Astrocyte (in vitro differentiated cells and primary cell): ENCODE measurements at places on chromosomes 1 and 21.

DNA sequence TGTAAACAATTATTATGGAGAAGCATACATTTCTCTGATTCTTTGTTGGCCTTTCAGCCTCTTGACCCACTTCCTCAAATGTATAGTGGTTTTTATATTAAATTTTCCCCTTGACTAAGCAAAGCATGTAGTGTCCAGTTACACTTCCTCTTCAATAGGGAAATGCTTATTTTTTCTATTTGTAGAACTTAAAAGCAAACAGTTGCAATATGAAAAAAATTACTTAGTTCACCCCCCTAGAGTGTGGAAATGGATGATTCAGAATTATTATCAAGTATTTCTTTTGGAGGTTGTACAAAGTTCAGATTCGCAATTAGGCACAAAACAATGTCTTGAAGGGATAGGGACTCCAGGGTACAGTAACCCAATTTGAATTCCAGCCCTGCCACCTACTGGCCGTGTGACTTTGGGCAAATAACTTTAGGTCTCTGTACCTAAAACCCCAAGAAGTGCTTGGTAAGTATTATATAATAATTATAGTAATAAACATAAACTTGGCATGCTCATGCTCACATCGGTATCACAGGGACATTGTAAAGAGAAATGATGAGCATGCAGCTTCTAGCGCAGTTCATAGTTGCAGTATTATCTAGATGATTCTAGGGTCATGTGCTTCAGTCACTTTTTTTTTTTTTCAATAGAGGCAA, 28.6 kb upstream of the IFNGR2 start:
- no peaks in the 10 kb centered on the region for H3K27me3 ChIP-seq
- H3K4me3 ChIP-seq = no peak overlapping the region
- H3K27ac ChIP-seq = no peak overlapping the region
- no peaks in the 10 kb centered on the region for H3K36me3 ChIP-seq

- peak; percentile 62 for DNase-seq
- no peaks in the 10 kb centered on the region for H3K36me3 ChIP-seq
- no peak overlapping the region for H3K4me3 ChIP-seq
- no peaks in the 10 kb centered on the region for H3K27me3 ChIP-seq
- peaks cover 6% of the 10 kb centered on the region for H3K4me1 ChIP-seq
- peak overlapping the region; percentile 54 for H3K27ac ChIP-seq
Observed at GRCh38 chr1:78370356-78370755, 120.4 kb upstream of the PTGFR start.

DNA sequence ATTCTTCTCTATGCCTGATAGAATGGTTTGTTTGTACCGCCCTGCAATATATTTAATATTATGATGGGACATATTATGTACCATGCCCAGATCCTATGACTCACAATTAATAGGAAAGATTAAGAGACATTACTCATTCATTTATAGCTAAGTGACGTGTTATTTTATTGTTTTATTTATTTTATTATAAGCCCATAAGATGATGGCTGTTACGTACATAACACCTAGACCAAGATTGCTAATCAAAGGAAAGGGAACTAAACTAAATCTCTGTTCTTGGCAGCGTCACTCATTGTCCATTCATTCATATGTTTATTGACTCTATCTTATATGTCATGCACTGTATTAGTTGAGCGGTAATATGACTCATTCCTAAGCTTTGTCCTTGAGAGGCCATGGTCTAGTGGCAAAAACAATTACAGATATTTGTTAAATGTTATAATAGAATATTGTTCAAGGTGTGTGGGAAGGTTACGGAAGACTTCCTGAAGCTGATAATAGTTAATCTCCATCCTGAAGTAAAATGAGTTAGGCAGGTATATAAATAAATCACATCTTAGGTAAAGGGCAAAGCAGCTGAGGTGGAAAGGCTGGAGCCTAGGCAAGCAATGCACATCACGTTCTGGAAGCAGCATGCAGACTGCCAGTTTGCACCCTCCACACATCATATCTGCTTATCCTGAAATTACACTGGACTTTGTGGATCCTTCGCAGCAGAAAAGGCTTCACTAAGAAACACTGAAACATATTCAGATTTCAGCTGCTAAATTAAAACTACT, 16.6 kb upstream of the CD55 start:
- no peak overlapping the region for H3K27ac ChIP-seq
- peaks cover 8% of the 10 kb centered on the region for H3K4me1 ChIP-seq
- H3K27me3 ChIP-seq = no peaks in the 10 kb centered on the region
- no peaks in the 10 kb centered on the region for H3K36me3 ChIP-seq
- H3K4me3 ChIP-seq = no peak overlapping the region

GRCh38 chr1:118271883-118272282, 86.9 kb upstream of the SPAG17 start:
- no peak overlapping the region for H3K4me3 ChIP-seq
- no peak for DNase-seq
- no peaks in the 10 kb centered on the region for H3K4me1 ChIP-seq
- H3K27me3 ChIP-seq = no peaks in the 10 kb centered on the region
- H3K36me3 ChIP-seq = no peaks in the 10 kb centered on the region

DNA sequence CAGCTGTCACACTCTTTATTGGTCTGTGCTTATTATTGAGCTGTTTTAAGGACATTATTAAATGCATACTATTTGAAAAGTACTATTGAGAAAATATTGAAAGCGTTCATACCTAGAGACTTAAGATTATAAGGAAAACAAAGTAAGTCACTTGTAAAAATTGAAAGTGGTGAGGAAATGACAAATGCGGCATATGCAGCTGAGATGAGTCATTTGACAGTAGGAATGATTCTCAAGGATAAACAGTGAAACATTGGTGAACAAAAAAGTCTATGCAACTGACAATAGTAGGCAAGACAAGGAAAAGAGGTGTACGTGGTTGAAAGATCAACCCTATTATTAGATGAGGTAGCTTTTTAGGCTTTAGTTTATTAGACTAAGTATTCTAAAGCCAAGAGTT, 82.6 kb upstream of the MAP10 start:
- no peak overlapping the region for H3K27ac ChIP-seq
- H3K36me3 ChIP-seq = no peaks in the 10 kb centered on the region
- H3K27me3 ChIP-seq = no peaks in the 10 kb centered on the region
- no peak overlapping the region for H3K4me3 ChIP-seq
- DNase-seq = peak; percentile 37

- peak overlapping the region; percentile 9 for H3K27ac ChIP-seq
- H3K4me1 ChIP-seq = peaks cover 45% of the 10 kb centered on the region
- H3K27me3 ChIP-seq = no peaks in the 10 kb centered on the region
- DNase-seq = peak; percentile 84
- no peaks in the 10 kb centered on the region for H3K36me3 ChIP-seq
- H3K4me3 ChIP-seq = no peak overlapping the region
Observed at GRCh38 chr1:67713057-67713846, 28.3 kb downstream of the GADD45A start.

DNA sequence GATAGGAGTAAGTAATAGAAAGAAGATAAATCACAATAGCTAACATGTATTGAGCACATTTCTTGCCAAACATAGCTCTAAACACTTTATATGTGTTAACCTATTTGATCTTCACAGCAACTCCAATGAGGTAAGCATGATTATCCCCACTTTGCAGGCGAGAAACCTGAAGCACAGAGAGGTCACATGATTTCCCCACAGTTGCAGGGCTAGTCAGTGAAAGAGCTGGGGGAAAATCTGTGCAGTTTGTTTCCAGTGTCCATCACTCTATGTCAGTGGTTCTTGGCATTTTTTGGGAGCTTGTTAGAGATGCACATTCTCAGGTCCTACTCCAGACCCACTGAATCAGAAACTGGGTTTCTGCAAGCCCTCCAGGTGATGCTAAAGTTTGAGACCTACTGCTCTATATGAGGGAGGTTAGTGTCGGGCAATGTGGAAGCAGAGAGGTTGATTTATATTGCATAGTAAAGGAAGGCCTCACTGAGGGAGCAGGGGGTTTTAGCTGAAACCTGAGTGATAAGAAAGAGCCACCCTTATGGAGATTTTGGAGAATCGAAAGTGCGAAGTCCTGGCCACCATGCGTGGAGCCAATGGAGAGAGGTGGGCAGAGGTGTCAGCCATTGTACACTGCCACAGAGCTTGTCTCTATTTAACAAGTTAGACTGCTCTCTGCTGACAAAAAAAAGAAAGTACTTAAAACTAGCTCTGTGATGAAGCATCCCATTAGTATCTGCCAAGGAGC, 20.9 kb downstream of the MCOLN3 start:
- no peaks in the 10 kb centered on the region for H3K4me1 ChIP-seq
- no peak overlapping the region for H3K27ac ChIP-seq
- H3K27me3 ChIP-seq = peaks cover 2% of the 10 kb centered on the region
- no peaks in the 10 kb centered on the region for H3K36me3 ChIP-seq

- peaks cover 22% of the 10 kb centered on the region for H3K4me1 ChIP-seq
- H3K36me3 ChIP-seq = no peaks in the 10 kb centered on the region
- H3K4me3 ChIP-seq = no peak overlapping the region
- H3K27ac ChIP-seq = peak overlapping the region; percentile 100
- H3K27me3 ChIP-seq = no peaks in the 10 kb centered on the region
Observed at GRCh38 chr1:116820369-116820768, 66.1 kb downstream of the CD2 start.

- H3K27me3 ChIP-seq = no peaks in the 10 kb centered on the region
- no peaks in the 10 kb centered on the region for H3K36me3 ChIP-seq
- no peak overlapping the region for H3K27ac ChIP-seq
- DNase-seq = no peak
Observed at GRCh38 chr1:226782845-226783601, 43.9 kb upstream of the ITPKB start.

DNA sequence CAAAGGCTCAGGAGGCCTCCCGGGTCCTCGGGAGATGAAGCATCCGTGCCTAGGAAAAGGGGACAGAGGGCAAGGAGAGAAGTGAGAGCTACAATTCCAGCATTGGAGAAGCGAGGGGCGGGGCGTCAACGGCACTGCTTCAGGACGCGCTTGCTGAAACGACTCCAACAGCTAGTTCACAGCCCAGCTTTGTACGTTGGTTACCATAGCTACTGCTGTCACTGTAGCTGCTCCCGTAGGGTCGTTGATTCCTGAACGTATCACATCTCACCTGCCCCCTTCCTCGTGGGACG, 63.1 kb downstream of the TOR1AIP2 start:
- H3K4me3 ChIP-seq = peak overlapping the region; percentile 64
- peaks cover 18% of the 10 kb centered on the region for H3K4me1 ChIP-seq
- H3K27ac ChIP-seq = no peak overlapping the region
- DNase-seq = no peak
- H3K27me3 ChIP-seq = peaks cover 36% of the 10 kb centered on the region
- no peaks in the 10 kb centered on the region for H3K36me3 ChIP-seq

GRCh38 chr1:56473582-56474270, 105.6 kb downstream of the PLPP3 start:
- no peak overlapping the region for H3K4me3 ChIP-seq
- no peaks in the 10 kb centered on the region for H3K36me3 ChIP-seq
- H3K4me1 ChIP-seq = peaks cover 6% of the 10 kb centered on the region
- no peaks in the 10 kb centered on the region for H3K27me3 ChIP-seq
